ENCODE measurements at places on chromosomes 6 and 20.
A peak's percentile ranks its signal among the peaks of the same experiment; 100 is the strongest.

DNA sequence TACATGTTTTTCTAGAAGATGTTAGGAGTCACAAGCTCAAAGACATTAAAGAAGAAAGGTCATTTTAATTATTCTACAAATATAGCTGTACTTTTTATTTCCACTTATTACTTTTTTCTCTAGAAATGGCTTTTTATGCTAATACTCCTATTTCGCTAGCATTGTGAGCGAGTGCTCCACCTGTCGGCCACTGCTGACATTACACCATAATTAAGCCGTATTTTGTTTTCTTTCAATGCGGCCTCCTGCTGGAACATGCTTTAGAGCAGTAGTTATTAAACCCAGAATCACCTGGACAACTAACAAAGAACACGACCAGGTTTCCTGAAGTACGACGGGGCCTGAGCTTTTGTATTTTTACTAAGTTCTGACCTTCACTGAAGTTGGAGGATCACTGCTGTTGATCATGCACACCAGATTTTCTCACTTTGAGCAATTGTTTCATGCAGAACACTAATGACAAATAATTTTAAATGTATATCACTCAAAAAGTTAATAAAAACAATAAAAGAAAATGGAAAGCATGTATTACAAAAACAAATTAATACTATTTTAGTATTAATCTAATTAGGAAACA is 74.1 kb upstream of the PAK5 start:
- no peak for DNase-seq

DNA sequence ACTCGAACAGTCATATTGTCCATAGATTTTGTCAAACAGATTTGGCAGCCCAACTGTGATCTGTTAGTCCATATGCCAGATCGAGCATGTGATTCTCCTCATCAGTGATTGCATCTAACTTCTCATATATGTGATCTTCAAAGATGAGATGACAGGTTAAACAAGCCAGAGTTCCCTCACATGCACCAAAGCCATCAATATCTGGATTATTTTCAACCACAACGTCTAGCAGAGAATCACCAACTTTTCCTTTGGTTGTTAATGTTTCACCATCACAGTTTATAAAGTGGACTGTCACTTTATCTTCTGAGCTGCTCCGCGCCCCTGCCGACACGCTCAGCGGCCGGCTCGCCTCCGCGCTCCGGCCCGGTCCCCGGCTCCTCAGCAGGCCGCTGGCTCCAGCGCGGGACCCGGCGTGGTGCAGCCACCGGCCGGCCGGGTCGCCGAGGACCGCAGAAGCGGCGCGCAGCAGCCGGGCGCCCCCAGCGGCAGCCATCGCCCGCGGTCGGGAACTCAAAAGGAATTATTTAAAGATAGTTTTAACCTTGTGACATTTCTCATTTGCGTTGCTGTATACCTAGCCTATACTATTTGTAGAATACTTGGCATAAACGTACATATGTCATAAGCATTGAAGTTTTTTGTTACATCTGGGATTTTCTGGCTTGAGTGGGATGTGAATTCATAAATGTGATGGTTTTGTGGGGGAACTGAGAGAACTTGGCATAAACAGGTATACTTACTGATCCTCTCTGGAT is 40.1 kb upstream of the DYNLRB1 start:
- DNase-seq, result peak; percentile 50

- DNase-seq, result no peak
These were observed 49.5 kb downstream of the EPB41L2 start for GRCh38 chr6:131013495-131013894.

DNA sequence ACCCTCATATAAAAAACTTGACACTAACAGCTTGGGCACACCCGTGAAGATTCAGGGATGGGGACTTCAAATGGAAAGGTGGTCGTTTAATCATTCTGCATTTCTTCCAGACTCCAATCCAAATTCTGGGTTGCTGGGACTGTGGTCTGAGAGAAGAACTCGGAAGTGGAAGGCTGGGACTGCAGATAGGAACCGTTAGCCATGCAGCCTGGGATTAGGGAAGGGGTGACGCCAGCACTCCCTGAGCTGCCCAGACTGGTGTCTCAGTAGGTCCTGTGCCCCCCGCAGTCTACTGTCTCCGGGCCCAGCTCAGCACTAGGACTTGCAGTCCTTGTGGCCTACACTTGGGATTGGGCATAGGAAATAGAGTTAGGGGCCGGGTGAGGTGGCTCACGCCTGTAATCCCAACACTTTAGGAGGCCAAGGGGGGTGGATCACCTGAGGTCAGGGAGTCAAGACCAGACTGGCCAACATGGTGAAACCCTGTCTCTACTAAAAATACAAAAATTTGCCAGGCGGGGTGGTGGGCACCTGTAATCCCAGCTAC is 511 bp upstream of the CLIC1 start:
- no peak for DNase-seq

DNA sequence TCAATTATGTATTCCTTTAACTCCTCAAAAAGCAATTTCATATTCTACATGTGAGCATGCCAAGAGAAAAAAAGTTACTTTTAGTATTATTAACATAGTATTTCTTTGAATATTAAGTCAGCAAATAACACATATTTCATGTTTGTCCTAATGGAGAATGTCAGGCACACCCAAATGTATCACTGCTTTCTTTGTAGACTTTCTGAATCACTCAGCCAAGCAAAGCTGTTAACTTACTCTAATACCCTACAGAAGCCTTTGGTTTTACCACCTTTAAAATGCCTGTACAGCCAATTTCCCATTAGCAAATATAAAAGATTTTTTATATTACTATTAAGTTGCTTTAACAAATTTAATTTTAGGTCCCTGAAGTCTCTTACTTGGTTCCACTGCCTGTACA is 23.8 kb downstream of the FRK start:
- DNase-seq, result no peak

GRCh38 chr6:15340105-15340601 is 94.3 kb downstream of the JARID2 start:
- DNase-seq, result no peak

DNA sequence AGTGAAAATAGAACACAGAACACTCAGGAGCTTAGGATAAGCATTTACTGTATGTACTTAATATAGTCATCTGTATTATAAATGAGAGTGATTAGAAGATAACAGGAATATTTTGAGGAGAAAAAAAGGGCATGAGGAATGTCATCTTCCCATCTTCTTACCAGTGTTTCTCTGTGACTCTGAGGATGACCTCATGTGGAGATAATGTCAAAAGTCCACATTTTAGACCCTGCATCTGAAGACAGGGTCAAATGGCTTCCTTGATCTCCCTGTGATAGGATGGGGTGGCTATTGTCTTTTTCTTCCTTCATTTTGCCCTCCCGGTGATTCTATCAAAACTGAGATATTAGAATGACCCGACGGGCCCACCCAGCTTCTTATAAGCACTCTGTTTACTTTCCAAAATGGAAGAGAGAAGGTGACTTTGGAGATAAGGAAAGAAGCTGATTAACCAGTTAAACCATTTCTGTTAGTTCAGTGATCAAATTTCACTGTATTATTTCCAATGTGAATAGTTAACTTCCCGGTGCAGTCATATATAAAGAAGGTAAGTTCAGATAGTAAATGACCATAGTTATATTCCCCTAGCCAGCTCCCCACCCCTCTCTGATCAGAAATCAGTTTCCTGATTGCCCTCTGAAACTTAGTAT is 115.7 kb upstream of the SALL4 start:
- DNase-seq, result no peak

DNA sequence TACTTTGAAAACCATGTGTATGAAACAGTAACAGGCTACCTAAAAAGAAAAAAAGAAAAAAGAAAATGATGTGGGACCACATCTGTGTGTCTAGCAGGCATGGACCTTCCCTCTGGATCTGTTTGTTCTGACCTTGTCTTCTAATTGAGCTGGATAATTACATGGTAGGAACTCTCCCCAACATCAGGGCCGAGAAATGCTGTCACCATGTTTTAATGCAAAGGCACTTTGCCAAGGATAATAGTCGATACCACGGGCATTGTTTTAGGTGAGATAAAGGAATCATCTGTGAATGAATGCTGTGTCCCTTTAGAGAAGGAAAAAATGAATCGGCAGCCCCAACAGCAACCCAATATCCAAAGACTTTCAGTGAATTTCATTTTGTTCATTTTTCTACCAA is 149.1 kb downstream of the ZDHHC14 start:
- DNase-seq, result no peak

DNA sequence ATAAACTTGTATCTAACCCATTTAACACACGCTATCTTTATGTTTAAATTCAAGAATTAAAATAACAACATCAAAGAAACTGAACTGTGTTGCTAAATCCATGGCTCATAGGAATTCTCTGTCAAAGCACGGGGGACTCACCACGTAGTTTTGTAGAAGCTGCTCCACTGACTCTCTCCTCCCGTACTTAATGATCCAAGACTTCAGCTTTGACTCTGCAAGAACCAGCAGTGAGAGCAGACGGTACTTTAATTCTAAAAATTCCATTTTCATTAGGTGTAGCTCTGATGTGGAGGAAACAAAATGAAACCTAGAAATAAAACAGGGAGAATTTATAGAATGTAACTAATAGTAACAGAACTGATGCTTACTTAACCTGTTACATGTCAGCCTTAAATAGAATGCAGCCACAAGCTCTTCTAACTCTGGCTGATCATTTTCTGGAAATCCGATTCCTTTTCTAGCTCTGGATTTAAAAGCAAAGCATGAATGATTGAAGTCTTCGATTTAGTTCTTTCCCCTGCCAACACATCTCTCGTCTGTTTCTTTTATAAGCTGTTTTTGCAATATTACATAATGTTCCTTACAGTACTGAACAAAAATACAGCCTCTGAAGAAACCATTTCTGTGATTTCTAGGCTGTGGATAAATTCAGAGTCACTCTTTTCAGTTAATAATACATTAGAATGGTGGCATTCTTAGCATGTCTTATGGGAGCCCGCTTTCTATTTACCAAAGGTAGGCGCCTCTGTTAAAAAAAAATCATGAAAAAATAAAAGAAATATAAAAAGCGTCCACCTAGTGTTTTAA is 165.5 kb downstream of the SYNE1 start:
- no peak for DNase-seq

DNA sequence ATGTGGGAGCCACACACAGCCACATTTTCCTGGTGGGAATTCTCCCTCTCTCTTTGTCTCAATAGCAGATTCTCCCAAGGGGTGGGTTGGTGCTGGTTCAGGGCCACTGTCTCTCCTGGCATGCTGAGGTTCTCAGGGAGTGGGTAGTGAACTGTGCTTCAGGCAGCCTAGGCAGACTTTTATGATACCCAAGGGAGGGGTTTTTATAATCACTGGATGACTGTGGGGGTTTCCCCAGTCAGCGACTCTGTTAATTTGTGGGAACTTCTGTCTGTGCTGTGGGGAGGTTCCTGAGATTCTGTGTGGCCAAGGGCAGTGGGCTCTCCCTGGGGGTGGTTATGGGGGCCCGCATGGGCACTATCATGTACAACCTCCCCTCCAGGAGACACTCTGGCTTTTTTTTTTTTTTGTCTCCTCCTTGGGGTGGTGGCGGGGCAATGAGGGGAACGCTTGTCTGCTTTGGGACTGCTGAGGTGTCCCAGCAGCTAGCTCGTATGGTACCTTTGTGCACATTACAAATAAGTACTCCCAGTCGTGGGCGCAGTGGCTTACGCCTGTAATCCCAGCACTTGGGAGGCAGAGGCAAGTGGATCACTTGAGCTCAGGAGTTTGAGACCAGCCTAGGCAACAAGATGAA is 10.0 kb downstream of the PTK7 start:
- DNase-seq, result no peak

- DNase-seq, result no peak
These were observed 9.2 kb downstream of the VAPB start for GRCh38 chr20:58398254-58398653.

GRCh38 chr6:127031511-127031910 is 87.0 kb upstream of the RSPO3 start:
- DNase-seq, result no peak

DNA sequence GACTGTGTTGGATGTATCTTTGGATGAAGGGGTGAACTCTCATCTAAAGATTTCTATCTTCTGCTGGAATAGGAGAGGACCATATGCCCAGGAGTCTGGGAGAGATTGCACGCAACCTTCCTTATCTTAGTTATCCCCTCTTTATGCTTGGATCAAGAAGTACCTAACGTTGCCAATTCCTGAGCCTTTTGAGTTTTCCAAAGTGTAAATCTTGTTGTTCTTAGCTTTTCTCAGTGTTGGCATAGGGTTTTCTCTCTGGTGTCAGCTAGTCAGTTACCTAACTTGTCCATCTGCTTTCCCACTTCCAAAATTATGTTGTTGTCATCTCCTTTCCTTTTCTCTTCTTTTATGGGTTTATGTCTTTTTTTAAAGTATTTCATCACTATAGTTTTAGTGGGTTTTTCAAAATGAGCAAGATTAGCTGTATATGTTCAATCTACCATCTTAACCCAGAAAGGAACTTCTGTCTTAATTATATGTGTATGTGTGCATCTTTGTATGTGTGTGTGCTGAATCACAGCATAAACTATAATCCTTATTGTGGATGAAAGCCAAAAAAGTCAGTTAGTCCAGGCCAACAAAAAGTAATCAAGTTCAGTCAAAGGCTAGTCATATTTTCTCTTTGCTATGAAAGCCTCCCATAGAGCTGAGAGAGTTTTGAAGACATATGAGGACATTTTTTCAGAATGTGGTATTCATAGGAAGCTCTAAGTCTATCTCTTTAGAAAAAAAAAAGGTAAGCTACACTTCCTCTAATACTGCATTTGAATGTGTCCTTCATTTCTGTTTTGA is 72.1 kb downstream of the KHDC1L start:
- no peak for DNase-seq

- DNase-seq, result no peak
These were observed 20.2 kb upstream of the C6orf141 start for GRCh38 chr6:49530141-49530776.

- no peak for DNase-seq
These were observed 15.3 kb upstream of the SIRPA start for GRCh38 chr20:1879934-1880333.

DNA sequence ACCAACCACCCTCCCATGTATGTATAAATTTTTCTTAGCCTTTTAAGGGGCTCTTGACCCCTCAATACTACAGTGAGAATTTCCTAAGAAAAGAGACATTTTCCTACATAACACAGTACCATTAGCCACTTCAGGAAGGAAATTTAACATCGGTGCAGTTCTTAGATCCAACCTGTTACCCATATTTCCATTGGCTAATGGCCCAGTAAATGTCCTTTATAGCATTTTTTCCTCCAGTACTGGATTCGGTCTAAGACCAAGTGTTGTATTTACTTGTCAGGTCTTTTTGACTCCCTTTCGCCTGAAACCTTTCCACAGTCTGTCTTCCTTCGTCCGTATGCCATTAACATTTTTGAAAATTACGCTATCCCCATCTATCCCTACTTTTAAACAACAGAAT is 173.4 kb upstream of the PMEPA1 start:
- no peak for DNase-seq

DNA sequence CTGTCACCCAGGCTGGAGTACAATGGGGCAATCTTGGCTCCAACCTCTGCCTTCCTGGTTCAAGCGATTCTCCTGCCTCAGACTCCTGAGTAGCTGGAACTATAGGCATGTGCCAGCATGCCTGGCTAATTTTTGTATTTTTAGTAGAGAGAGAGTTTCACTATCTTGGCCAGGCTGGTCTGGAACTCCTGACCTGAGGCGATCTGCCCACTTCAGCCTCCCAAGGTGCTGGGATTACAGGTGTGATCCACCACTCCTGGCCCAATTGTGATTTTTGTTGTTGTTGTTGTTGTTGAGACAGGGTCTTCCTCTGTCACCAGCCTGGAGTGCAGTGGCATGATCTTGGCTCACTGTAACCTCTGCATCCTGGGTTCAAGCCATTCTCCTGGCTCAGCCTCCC is 69.3 kb downstream of the CBFA2T2 start:
- DNase-seq, result no peak

All from left ventricle myocardium inferior (tissue), 1 donor.